ENCODE measurements at places on chromosomes 13 and 19. TPM values are rescaled to one million over a fixed set of nuclear protein-coding genes. Genes with fewer than 3 reads are reported as not detected.

Gene FCAR
- not detected for total RNA-seq

Gene GARIN5A
- total RNA-seq = 1.8 TPM

Gene LYPD3
- total RNA-seq = 0.27 TPM

- DNase-seq = no peak
- peaks cover 53% of the 10 kb centered on the region for H3K36me3 ChIP-seq
- H3K27me3 ChIP-seq = no peaks in the 10 kb centered on the region
- peak overlapping the region; percentile 69 for H3K27ac ChIP-seq
- peaks cover 8% of the 10 kb centered on the region for H3K4me1 ChIP-seq
Measured at GRCh38 chr13:110485604-110486003, 75.9 kb downstream of the RAB20 start.

- peak overlapping the region; percentile 82 for H3K27ac ChIP-seq
- peaks cover 25% of the 10 kb centered on the region for H3K4me1 ChIP-seq
- no peaks in the 10 kb centered on the region for H3K27me3 ChIP-seq
- H3K36me3 ChIP-seq = no peaks in the 10 kb centered on the region
- H3K4me3 ChIP-seq = no peak overlapping the region
Measured at GRCh38 chr19:46828484-46828883, 22.2 kb downstream of the AP2S1 start.

DNA sequence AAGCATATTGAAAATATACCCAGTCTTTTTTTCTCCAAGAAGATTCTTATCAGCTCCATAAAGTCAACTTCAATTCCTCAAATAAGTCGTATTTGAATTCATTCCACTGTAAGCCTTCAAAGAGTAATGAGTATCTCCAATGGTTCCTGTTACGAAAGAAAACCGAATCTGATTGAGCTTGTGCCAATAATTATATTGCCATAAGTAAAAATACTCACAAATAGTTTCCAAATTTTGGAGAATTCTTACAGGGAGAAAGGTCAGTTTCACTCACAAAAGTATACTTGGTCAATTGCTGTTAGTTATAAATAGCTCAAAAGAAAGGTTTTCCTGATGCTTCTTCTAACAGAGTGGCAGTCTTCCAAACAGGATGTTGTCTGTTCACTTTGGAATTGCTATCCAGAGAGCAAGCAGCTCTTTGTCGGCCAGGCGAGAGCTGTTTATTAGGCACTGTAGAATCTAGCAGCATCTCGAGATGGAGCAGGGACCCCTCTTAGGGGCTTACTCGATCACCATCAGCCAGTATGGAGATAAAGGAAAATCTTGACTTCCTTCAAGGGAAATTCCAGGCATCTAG lies 13.5 kb downstream of the ERICH4 start:
- no peak overlapping the region for H3K4me3 ChIP-seq
- no peaks in the 10 kb centered on the region for H3K36me3 ChIP-seq
- peaks cover 39% of the 10 kb centered on the region for H3K27me3 ChIP-seq
- H3K4me1 ChIP-seq = no peaks in the 10 kb centered on the region

DNA sequence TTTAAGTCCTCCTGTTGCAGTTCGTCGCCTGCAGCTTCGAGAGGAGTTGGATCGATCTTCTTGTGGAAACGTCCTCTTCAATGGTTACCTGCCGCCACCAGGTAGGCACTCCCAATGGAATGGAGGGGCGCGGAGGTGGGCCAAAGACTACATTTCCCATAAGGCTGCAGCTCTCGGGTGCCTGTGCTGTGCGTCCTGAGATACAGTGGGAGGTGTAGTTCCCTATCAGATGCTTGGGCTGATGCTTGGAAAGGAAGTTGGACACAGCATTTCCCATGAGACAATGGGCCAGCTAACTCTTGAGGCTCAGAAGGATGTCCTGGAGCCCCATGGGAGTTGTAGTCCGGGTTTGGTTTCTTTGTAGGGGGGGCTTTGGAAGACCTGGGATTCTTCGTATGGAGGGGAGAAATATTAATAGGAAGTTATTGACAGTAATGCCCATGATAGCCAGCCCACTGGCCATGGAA lies 1.8 kb downstream of the SHKBP1 start:
- peak overlapping the region; percentile 14 for H3K27ac ChIP-seq
- H3K4me3 ChIP-seq = no peak overlapping the region
- peaks cover 6% of the 10 kb centered on the region for H3K36me3 ChIP-seq
- no peaks in the 10 kb centered on the region for H3K27me3 ChIP-seq

- no peaks in the 10 kb centered on the region for H3K4me1 ChIP-seq
- H3K27me3 ChIP-seq = peaks cover 8% of the 10 kb centered on the region
- no peak for DNase-seq
Measured at GRCh38 chr13:71015021-71015420, 852.0 kb downstream of the DACH1 start.

DNA sequence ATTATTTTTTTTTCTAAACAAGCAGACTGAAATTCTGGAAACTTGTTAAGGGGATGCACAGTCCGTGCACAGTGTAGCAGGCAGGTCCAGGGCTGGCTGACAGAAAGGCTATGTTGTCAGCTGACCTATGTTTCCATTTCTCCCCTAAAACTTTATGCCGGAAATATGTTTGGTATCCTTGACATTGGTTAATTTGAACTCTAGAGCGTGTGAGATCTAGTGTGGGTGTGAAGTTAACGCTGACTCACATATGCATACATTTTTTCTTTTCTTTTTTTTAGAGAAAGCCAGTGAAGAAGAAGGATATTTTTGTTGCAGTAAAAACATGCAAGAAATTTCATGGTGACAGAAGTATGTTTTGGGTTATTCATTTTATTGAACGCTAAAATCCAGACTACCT lies 76.6 kb downstream of the B3GLCT start:
- peaks cover 43% of the 10 kb centered on the region for H3K4me1 ChIP-seq
- H3K36me3 ChIP-seq = peaks cover 6% of the 10 kb centered on the region
- peak overlapping the region; percentile 53 for H3K27ac ChIP-seq
- H3K4me3 ChIP-seq = no peak overlapping the region
- no peaks in the 10 kb centered on the region for H3K27me3 ChIP-seq
- DNase-seq = no peak

GRCh38 chr19:46785054-46785979 lies 3.1 kb downstream of the SLC1A5 start:
- peaks cover 32% of the 10 kb centered on the region for H3K36me3 ChIP-seq
- H3K4me3 ChIP-seq = peak overlapping the region; percentile 95
- DNase-seq = no peak
- peaks cover 52% of the 10 kb centered on the region for H3K4me1 ChIP-seq
- H3K27me3 ChIP-seq = no peaks in the 10 kb centered on the region

DNA sequence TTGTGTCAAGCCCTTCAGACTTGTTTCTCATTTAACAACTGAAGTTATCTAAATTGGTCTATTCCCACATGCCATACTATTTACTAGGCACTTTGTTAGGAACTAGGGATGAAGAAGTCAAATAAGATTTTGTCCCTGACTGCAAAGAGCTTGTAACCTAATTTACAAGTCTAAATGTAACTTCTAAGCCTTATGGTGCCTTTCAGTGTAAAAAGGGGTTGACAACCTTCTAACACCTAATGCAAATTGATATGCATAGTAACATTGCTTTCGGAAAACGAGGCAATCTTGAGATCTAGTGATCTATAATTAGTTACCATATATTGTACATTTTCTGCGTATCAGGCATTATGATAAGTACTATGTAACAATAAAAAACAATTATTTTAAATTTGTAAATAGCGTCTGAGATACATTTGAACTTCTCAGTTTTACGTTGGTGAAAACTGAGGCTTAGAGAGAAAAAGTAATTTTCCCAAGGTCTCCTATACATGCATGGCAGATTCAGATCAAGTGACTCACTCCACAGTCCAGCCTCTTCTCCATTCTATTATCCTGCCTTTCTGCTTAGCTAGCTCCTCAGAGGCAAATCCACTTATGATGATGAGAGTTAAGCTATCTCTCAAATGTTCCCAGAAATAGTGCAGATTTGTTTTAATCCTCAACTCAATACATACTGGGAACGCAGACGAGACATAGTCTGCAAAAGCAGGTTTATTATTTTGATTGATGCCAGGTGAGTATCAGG lies 764.9 kb upstream of the SLITRK5 start:
- H3K4me1 ChIP-seq = no peaks in the 10 kb centered on the region
- H3K36me3 ChIP-seq = no peaks in the 10 kb centered on the region
- no peak overlapping the region for H3K4me3 ChIP-seq
- no peak for DNase-seq
- H3K27ac ChIP-seq = no peak overlapping the region

- no peak overlapping the region for H3K4me3 ChIP-seq
- no peaks in the 10 kb centered on the region for H3K27me3 ChIP-seq
- H3K27ac ChIP-seq = no peak overlapping the region
- H3K36me3 ChIP-seq = no peaks in the 10 kb centered on the region
Measured at GRCh38 chr13:22369090-22369489, 698.2 kb downstream of the FGF9 start.

DNA sequence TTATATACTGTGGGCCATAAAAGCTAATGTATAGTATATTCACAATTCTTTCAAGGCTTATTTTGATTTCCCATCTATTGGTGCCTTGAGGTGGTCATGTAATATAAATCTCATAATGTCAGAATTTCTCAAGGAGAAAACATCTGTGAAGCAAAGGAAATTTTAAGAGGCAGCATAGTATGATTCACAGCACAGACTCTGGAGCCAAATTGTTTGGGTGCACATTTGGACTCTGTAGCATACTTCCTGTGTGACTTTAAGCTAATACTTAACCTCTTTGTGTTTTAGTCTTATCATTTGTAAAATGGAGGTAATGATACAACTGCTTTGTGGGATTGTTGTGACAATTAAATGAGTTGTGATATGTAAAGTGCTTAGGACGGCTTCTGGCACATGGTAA lies 67.6 kb downstream of the PIBF1 start:
- H3K4me1 ChIP-seq = no peaks in the 10 kb centered on the region
- no peak overlapping the region for H3K4me3 ChIP-seq
- no peak overlapping the region for H3K27ac ChIP-seq

- H3K4me1 ChIP-seq = peaks cover 34% of the 10 kb centered on the region
- no peaks in the 10 kb centered on the region for H3K27me3 ChIP-seq
- H3K36me3 ChIP-seq = no peaks in the 10 kb centered on the region
- no peak overlapping the region for H3K4me3 ChIP-seq
- DNase-seq = no peak
- no peak overlapping the region for H3K27ac ChIP-seq
Measured at GRCh38 chr13:30337061-30337610, 29.8 kb upstream of the KATNAL1 start.

- peaks cover 55% of the 10 kb centered on the region for H3K4me1 ChIP-seq
- H3K27ac ChIP-seq = peak overlapping the region; percentile 96
- peak; percentile 91 for DNase-seq
Measured at GRCh38 chr19:39410017-39410830, 2.2 kb upstream of the PLEKHG2 start.

DNA sequence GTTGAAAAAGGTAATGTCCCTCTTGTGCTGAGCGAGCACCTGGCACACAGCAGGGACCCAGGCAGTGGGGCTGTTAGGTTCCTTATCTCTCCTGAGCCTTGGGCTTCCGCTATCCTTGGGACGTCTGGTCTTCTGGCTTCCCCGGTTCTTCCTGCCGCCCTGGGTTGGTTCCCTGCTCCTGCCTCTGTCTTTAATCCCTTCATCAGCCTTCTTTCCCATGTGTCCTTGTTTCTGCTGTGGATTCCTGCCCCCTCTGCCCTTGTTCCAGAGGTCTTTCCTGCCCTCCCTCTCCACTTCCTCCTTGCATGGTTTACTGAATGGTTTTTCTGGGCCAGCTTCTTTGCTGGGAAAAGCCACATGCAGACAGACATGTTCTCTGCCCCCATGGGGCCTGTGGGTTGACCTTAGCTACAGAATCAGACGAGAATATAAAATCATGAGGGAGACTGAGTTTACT lies 2.6 kb downstream of the EPN1 start:
- H3K4me1 ChIP-seq = peaks cover 32% of the 10 kb centered on the region
- no peak for DNase-seq
- peak overlapping the region; percentile 63 for H3K27ac ChIP-seq
- peak overlapping the region; percentile 38 for H3K4me3 ChIP-seq

DNA sequence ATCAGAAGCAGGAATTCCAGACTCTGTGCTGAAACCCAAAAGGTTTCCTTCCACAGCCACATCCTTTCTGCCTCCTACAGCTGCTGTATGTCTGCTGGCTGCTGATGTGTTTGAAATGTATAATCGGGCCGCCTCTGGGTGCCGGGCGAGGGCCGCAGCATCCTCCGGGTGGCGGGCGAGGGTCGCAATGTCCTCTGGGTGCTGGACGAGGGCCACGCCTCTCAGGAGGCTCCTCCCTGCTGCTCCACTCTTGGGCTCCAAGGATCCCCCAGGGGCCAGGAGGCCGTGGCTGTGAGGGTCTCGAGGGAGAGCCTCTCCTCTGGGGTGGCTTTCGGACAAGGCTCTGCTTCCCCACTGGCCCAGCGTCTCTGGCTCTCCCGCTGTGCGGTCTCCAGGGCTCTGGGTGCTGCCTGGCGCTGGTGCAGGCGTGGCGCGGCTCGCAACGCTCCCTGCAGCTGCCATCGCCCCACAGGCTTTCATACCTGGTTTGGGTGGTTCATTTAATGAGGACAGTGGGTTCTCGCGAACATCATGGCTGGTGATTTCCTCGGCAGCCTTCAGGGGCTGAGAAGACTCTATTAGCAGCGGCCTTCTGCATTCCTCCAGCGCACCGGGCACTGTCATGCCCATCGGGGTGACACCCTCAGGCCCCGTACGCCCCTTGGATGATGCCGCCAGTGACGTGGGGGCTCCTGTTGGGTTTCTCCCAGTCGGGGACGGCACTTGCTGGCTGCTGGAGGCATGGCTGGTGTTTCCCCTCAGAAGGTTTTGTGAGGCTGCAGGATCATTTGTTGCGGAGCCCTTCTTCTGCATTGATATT lies 41.8 kb upstream of the GRTP1 start:
- H3K4me3 ChIP-seq = no peak overlapping the region
- H3K4me1 ChIP-seq = peaks cover 38% of the 10 kb centered on the region
- H3K36me3 ChIP-seq = no peaks in the 10 kb centered on the region
- no peaks in the 10 kb centered on the region for H3K27me3 ChIP-seq
- DNase-seq = no peak

DNA sequence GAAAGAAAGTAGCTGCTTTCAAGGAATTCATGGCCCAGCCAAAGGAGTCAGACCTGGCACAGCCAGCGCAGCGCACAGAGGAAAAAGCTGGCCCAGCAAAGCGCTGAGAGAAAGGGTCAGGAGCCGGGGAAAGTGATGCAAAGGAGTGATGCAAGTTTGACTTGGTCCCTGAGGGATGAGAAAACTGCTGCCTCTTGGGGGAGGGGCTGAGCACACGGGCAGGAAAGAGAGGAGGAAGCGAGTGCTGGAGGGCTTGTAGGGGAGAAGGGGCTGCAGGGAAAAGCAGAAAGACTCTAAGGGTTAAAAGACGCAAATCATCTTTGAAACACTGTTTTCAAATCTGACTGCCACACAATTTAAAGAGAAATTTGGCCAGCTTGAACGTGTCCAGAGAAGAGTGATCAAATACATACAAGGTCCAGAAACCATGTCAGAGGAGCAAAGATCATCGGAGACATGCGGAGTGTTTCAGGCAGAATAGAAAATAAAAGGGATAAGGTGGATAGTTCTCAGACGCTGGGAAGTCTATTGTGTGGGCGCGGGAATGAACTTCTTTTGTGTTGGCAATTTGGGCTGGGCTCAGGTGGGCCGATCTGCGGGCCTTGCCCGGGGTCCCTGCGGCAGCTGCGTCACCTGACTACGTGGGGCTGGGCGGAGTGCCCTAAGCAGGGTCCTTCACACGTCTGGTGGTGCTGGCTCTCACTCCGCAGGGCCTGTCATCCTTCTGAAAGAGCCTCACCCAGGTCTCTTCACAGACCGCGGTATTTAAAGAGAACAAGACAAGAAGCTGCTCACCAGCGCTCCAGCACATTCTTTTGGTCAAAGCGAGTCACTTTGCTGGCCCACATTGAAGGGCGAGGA lies 18.1 kb downstream of the N4BP2L1 start:
- H3K4me3 ChIP-seq = peak overlapping the region; percentile 15
- peaks cover 17% of the 10 kb centered on the region for H3K4me1 ChIP-seq
- no peak overlapping the region for H3K27ac ChIP-seq
- peaks cover 2% of the 10 kb centered on the region for H3K27me3 ChIP-seq

- no peaks in the 10 kb centered on the region for H3K36me3 ChIP-seq
- no peak for DNase-seq
- H3K4me3 ChIP-seq = no peak overlapping the region
- peaks cover 3% of the 10 kb centered on the region for H3K4me1 ChIP-seq
- H3K27ac ChIP-seq = no peak overlapping the region
- H3K27me3 ChIP-seq = no peaks in the 10 kb centered on the region
Measured at GRCh38 chr13:104694397-104694796, 1628.2 kb upstream of the SLC10A2 start.
